Kidney (tissue), 22 donors: ENCODE measurements at places on chromosomes 2 and 18.

GRCh38 chr2:54575379-54575888, 119.3 kb downstream of the SPTBN1 start:
- DNase-seq: no peak

DNA sequence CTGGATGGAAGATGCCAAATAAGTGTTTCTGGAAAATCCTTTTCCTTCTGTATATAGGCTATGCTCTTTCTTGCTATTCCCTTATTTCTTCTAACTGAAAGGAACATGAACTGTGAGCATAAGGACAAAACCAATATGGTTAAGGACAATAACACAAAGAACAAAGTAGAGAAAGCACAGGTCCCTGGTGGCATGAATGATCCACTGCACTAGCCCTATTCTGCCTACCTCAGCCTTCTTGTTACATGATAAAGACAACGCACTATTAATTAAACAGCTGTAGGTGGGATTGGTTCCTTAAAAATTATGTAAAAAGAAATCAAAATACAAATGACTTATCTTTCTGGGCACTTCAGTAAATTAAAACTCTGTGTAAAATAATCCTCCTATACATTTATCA, 1.9 kb upstream of the WDR75 start:
- peak; percentile 15 for DNase-seq

DNA sequence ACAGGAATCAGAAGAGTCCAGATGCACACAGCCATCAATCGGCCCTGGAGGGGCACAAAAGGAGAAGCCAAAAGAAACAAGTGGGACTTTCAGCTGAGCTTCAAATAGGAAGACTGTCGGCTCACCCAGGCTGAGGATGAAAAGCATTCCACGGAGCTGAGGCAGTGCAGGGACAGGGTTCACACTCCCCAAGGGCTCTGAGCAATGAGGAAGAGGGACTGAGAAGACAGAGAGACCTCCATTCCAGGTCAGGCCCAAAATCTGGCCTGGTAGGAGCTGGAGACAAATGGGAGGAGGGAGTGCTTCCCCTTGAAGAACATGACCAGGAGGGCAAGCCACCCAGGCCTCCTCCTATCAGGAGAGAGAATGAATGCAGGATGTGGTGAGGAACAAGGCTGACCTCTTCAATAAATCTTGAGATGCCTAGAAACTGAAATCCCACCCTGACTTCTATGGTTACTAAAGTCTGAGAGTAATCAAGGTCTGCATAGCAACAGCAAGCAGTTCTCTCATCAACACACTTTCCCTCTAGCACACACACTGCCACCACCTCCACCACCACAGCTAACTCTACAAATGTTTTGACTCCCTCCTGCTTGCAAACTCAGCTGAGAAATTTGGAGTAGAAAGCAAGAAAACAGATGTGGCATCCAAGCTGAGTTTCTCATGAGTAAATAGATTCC, 434.4 kb downstream of the TNS1 start:
- peak; percentile 37 for DNase-seq

GRCh38 chr2:7592618-7593140, 675.5 kb downstream of the RNF144A start:
- no peak for DNase-seq

- no peak for DNase-seq
Measured at GRCh38 chr2:100921685-100922161, 80.4 kb upstream of the RPL31 start.

GRCh38 chr2:23824777-23825212, 102.1 kb downstream of the ATAD2B start:
- no peak for DNase-seq

DNA sequence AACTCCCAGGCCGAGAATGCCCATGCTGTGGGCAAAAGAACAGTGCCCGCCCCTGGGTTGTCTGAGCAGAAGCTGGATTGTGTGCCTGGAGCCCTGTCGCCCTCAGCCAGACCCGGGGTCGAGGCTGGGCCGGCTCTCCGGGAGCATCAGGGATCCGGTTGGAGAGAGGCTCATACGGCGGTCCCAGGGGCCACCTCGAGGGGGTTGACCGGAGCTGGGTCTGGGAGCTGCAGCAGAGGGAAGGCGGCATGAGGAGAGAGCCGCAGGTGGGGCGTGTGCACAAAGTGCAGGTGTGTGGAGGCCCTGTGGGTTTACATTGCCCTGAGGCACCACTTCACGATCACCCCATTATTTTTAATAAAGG, 39.5 kb downstream of the MBP start:
- DNase-seq: no peak

DNA sequence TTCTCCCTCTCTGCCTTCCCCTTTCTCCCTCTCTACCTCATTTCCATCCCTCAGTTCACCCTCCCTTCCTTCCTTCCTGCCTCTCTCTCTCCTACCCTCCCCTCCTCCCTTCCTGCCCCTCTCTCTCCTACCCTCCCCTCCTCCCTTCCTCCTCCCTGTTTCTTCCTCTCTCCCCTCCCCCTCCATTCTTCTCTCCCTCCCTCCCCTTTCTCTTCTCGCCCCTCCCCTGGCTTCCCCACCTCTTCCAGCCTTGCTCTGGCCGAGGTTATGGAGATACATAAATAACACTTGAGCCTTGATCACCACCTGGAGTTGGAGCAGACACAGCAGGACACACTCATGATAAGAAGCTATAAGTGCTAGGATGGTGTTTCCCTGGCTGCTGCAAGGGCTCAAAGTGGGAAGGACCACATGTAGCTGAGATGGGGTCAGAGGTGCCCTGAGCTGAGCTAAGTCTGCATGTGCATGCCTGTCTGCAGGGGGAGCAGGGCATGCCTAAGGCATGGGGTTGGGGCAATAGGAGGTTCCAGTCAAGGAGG, 326.1 kb upstream of the HS6ST1 start:
- no peak for DNase-seq

- no peak for DNase-seq
Measured at GRCh38 chr2:85010404-85010803, 39.4 kb downstream of the KCMF1 start.

DNA sequence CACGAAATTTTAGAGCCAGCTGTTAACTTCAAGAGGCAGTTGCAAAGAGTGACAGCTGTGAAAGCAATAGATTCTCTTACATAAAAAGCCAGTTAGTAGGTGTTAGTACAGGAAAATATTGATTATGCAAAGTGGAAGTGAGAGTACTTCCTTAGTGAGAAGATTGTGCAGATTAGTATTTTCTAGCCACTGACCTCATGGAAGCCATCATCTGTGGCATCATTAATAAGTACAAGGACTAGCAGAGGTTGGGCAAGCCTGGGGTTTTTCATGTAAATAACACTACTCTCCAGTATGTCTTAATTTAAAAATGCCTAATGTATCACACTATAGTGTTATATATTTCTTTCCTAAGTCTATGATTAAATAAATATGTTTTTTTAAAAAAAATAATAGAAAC, 166.2 kb upstream of the DTNA start:
- DNase-seq: no peak

GRCh38 chr2:188978291-188979081, 4.3 kb downstream of the COL3A1 start:
- peak; percentile 94 for DNase-seq

- DNase-seq: no peak
Measured at GRCh38 chr2:26168785-26169184, 4.1 kb upstream of the GAREM2 start.

- no peak for DNase-seq
Measured at GRCh38 chr18:48036226-48036625, 105.8 kb upstream of the SMAD2 start.

DNA sequence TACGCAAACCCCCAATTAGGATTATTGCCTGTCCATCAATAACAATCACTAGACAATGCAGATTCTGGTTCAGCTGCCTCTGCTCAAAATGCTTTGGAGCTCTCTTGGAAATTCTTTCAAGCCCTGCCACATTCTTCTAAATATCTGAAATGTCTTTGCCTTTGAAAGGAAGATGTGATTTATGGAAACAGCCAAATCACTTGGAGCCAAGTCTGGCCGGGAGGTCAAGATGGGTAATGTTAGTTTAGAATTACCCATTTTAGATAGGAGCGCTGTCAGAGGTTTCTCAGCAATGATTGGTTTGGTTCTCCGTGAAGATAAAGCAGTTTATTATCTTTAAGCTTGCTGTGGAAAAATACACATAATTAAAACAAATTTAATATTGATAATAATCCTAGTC, 306.7 kb downstream of the SETBP1 start:
- no peak for DNase-seq

GRCh38 chr2:127074936-127075335, 32.0 kb downstream of the BIN1 start:
- DNase-seq: no peak

DNA sequence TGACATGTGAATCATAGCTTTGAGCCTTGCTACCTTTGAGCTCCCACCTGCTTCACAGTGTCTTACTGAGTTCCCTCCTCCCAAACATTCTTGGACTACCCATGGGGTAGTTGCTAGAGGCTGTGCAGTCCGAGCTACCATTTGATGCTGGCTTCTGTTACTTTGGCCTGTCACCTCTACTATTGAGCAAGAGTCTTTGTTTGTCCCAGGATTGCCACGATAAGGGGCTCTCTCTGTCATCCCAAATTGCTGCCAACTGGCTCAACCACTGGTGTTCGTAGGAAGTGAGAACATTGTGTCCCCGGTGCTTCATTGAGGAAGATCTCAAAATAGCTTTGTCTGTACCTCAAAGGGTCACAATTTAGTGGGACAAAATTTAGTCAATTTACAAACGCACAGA, 59.1 kb upstream of the PAX8 start:
- no peak for DNase-seq

- DNase-seq: no peak
Measured at GRCh38 chr18:79680891-79681339, 1.3 kb downstream of the CTDP1 start.

DNA sequence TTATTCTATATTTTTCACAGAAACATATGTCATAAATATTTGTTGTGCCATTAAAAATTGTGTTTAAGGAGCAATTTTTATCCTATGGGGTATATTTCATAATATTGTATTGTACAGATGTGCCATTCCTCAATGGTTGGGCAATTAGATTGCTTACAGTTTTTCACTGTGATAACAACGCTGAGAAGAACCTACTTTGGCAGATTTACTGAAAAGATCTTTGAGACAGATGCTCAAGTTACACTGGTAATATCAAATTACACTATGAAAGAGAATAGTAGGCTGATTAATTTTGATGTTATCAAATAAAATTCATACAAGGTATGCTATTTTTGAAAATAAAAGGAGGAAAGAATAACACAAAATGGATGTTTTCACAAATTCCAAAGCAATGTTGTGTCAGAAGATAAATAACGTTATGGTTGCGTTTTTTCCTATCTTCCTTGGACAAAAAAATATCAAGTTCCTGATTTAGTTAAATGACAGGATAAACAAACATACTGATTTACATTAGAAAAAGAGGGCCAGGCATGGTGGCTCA, 335.1 kb upstream of the ZNF521 start:
- DNase-seq: peak; percentile 6

- no peak for DNase-seq
Measured at GRCh38 chr18:34789768-34790344, 79.8 kb downstream of the DTNA start.

- no peak for DNase-seq
Measured at GRCh38 chr2:163541943-163542342, 193.9 kb downstream of the FIGN start.

DNA sequence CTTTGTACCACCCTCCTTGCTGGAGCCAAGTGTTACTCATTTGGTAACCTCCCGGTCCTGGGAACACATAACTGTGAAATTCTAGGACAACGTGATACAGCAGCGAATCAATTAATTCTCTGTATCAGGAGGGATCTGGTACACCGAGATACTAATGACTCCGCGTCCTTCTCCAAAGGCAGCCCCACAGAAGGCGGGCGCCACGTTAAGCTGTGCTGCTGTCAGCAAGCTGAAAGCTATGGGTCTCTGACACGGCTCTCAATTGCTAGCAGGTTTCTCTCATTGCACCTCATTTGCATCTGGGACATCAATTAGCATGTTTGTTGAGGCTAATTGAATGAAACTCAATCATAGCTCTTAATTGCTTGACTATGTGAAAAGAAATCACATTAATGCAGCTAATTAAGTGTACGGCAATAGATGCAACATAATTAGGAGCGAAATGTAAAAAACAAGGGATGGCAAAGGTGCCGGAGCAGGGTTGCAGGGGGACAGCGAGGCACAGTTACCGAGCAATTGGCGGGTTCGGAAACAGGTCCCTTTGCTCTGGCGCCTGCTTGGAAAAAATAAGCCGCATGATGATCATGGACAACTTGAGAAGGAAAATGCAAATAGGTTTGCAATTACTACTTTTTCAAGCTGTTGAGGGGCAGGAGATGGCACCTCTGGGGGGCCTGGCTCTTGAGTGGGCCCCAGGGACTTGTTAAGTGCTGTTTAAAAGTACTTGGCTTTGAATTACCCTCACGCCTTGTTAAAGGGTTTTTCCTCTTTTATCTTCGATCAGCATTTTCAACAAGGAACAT, 264.2 kb downstream of the GBX2 start:
- DNase-seq: no peak

- DNase-seq: no peak
Measured at GRCh38 chr18:49856496-49856895, 43.2 kb upstream of the ACAA2 start.

- no peak for DNase-seq
Measured at GRCh38 chr2:159737292-159737916, 25.1 kb downstream of the MARCHF7 start.

GRCh38 chr18:76859474-76860339, 37.4 kb downstream of the ZNF236 start:
- no peak for DNase-seq

DNA sequence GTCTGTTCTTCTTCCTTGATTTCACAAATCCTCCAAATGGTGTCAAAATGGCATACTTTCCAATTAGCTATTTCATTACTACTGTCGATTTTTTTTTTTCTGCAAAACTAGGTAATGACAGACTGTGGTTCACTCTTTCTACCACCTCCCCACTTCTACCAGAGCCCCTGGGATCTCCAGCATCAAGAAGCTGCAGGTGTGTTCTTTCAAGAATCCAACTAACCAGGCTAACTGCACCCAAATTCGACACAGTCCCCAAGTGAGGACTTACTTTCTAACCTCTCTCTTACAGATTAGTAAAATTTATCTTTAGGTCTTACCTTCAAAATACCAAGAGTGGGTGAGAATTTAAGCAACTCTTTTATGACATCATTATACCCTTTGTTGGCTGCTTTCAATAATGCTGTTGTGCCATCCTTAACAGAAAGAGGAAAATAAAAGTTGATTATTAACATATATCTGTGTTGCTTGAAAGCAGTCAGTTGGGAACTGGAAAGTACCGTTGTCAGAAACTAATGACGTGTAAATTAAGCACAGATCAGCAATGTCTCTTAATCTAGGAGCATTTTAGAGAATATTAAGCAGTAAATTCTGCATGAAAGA, 31.2 kb upstream of the NPC1 start:
- no peak for DNase-seq
